ENCODE measurements at places on chromosomes 16 and 17.

DNA sequence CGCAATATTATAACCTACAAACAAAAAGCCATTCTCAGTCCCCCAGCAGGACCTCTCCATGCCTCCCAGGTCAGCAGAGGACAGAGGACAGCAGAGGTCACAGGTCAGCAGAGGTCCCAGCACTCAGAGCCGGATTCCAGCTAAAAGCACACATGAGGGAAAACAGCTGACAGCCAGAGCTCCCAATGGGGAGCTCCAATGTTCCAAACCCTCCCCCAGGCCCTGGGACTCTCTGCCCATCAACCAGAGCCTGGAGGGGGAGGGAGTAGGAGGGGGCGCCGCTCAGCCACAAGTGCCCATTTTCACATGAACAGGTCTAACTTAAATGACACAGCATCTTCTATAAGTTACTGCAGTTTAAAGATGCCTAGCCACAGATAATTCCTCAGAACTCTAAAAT, 77.5 kb downstream of the ANKRD11 start:
- no peak for DNase-seq

GRCh38 chr17:83189044-83190003, 109.9 kb downstream of the METRNL start:
- DNase-seq = no peak

DNA sequence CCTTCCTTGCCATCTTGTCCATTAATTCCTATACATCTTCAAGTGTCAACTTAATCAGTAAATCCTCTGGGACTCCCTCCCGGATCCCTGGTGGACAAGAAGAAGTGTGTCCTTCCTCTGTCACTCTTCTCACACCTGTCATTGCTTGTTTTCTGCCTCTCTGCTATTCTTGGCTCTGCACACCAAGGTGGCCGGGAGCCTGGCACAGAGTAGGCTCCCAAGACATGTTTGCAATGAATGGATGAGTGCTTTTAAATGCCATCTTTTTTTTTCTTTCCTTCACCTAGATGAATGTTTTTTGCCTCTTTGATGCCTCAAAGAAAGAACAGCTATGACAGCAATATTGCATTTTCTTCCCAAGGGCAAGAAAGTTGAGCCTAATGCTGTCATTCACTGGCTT, 58.0 kb upstream of the CLEC18A start:
- no peak for DNase-seq

DNA sequence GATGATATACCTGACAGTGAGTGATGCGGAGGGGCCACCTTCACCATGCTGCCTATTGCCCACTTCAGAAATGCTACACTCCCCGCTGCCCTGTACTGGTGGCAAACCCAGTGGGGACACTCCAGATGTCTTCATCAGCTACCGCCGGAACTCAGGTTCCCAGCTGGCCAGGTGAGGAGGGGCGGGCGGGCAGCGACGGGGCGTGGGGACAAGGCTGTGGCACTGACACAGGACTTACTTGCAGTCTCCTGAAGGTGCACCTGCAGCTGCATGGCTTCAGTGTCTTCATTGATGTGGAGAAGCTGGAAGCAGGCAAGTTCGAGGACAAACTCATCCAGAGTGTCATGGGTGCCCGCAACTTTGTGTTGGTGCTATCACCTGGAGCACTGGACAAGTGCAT, 16.6 kb downstream of the SARM1 start:
- DNase-seq = no peak

DNA sequence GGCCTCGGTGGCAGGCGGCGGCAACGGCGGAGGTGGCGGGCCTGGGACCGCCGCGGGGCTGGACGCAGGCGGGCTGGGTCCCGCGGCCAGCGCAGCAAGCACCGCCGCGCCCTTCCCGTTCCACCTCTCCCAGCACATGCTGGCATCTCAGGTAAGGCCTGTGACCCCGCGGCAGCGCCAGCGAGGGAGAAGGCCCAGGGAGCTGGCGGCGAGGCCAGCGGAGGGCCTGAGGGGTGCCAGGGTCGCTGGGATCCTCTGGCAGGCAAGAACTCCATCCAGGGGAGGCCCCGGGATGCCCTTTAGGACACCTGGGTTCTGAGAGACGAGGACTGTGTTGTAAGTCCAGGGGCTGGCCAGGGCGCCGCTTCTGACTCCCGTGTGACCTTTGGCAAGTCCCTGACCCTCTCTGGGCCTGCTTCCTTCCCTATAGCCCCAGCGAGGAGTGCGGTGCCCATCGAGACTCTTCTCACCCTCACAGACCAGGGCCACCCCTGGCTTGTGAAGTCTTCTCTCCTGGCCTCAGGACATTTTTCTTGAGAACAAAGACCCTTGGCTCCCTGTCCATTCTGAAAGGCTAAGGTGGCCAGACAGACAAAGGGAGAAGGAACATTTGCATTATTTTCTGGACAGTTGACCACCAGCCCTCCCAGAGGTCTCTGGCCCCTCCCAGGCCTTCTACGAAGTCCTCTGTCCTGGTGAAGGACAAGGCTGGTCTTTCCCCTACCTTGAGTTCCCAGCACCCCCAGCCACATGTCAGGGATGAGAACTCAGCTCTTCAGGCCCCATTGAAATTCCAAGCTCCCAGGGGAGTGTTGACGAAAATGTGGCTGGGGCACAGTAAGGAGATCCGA, 6.3 kb downstream of the TBX2 start:
- no peak for DNase-seq

DNA sequence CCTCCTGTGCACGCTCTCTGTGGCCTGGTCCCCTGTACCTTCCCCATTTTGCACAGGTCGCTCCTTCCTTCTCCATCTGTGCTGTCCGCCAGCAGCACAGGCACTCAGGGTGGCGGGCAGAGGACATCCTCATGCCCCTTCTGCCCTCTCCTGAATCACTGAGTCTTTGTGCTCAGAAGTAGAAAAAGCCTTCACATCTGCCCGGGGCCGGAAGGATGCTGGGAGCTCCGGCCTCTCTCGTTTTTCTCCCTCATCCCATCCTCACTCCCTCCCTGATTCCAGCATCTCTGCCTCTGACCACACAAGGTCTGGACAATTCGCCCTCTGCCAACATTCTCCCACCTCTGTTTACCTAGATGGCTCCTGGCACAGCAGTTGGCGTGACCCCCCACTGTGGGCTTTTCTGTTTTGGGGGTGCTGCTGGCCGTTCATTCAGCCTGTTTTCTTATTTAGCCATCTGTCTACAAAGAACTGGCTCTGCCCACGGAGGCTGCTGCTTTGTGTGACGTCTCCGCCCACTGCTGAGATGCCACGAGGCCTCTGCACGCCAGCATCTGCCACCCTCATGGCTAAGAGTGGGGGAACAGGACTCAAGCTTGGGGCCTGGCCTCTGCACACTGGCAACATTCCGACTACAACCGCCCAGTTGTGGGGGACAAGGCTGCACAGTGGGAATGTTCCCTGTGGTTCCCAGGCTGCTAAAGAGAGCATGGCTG, 36.7 kb downstream of the SEC14L5 start:
- no peak for DNase-seq

GRCh38 chr16:72620853-72621252, 427.1 kb downstream of the ZFHX3 start:
- no peak for DNase-seq

GRCh38 chr16:5019775-5020174, 14.0 kb downstream of the NAGPA start:
- DNase-seq = no peak

DNA sequence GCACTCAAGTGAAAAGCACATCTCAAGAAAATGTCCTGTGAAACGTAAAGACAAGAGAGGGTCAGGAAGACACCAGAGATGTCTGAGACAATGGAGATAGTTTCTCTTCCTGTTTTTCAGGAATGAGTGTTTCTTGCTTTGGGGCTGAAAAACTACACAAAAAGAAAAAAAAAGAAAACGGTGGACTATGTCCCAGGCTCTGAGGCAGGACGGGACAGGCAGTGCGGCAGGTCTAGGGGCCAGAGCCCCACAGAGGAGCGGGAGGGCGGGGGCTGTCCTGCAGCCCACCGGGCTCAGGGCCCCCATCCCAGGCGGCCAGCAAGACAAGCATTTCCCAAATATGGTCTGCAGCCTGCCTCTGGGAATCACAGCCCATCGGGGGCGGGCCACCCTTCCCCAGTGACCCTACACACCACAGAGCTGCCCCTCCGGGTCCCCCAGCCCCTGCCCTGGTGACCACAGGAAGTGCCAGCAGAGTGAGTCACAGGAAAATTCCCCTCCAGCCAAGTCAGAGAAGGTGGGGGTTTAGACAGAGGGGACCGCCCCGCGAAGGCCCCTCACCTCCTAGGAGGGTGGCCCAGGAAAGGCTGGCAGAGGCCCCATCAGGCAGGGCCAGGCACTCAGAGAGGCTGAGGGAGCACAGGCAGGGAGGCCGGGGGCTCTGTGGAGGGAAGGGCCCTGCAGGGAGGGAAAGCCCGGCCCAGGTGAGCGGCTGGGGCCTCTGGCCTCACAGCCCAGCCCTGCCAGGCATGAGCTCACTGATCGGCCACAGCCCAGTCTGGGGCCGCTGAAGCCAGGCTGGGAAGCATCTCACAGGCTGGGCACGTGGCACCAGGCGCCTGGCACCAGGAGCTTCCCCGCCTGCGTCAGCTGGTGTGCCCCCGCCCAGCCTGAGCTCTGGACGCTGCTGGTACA, 6.3 kb downstream of the BCAR1 start:
- peak; percentile 89 for DNase-seq

DNA sequence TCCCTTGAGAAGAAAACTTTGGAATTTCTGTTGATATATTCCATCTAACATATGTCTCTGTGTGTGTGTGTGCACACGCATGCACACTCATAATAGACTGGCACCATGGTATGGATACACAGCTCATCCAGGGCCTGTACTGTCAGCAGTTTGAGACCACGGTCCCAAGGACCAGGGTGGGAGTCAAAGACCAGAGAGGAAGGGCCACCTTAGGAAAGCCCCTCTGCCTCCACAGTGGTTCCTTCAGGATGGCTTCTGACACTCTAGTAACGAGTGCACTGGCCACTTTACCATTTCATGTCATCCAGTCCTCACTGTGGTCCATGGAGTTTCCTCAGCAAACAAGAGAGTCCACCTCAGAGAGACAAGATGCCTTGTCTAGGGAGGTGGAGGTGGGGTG, 81.8 kb downstream of the PLD6 start:
- DNase-seq = no peak

DNA sequence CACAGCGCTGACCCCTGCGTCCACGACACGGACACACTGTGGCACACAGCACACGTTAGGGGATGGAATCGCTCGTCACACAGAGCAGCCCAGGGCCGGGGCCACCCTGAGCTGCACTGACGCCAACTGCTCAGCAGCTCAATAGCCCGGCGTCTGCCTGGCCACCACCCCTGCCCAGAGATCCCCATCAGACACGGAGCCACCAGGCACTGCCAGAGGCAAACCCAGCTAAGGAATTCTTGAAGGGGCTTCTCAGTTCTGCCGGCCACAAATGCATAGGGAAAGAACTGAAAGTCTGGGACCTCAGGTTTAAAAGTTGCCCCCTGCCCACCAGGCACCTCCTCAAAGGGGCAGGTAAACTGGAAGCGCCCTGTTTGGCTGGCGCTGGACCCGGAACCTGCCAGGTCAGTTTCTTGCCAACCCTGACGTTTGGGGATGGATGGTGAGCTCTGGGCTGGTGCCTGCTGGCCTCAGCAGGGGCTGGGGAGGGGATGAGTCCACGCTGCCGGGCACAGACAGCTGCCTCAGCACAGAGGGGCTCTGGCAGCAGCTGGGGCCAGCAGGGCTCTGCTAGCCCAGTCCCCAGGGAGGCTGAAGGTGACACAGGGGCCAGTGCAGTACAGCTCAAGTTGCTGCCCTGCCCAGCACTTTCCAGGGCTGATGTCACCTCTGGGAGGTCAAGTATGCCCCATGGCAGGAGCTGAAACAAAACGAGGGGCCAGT, 33.2 kb downstream of the TIMM22 start:
- DNase-seq = no peak

- no peak for DNase-seq
These were observed 27.2 kb downstream of the MAP3K14 start for GRCh38 chr17:45289301-45290268.

DNA sequence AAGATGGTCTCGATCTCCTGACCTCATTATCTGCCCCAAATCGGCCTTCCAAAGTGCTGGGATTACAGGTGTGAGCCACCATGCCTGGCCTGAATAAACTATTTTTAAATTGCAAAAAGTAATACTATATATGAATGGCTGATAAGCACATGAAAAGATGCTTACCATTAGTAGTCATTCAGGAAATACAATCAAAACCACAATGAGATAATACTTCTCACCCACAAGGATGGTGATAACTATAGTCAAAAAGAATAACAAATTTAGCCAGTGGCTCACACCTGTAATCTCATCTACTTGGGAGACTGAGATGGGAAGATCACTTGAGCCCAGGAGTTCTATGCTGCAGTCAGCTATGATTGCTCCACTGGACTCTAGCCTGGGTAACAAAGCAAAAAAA, 2.4 kb upstream of the TACO1 start:
- DNase-seq = no peak

DNA sequence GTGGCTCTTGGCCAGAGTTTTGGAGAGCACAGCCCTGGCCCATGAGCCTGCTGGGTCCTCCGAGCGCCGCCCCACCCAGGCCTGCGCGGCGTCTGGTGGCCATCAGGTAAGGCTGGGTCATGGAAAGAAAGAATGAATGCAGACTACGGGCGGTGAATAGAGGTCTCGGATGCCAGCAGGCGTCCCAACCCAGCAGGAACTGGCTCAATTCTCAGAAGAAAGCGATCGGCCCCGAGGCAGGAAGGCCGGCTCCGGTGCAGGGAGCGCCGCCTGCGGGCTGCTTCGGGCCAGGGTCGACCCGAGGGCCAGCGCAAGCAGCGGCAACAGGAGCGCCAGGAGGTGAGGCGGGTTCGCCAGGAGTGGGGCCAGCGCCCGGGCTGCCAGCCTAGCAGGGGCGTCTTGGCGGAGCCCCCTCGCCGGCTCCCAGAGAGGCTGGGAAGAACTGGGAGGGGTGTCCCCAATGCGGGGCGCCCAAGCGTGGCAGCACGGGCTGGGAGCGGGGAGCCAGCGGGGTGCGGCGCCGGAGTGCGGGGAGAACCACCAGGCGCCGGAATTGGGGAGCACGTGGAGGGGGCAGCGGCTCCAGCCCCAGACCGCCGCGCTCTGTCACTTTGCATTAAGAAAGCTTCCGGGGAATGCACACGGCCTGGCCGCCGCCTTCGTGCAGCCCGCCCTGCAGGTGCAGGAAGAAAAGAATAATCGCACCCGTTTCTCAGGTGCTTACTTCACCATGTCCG, 7.1 kb upstream of the TMC5 start:
- DNase-seq = no peak

GRCh38 chr16:68478526-68479250, 30.4 kb upstream of the SMPD3 start:
- no peak for DNase-seq

- DNase-seq = no peak
These were observed 2.9 kb upstream of the AOC3 start for GRCh38 chr17:42848093-42848492.

DNA sequence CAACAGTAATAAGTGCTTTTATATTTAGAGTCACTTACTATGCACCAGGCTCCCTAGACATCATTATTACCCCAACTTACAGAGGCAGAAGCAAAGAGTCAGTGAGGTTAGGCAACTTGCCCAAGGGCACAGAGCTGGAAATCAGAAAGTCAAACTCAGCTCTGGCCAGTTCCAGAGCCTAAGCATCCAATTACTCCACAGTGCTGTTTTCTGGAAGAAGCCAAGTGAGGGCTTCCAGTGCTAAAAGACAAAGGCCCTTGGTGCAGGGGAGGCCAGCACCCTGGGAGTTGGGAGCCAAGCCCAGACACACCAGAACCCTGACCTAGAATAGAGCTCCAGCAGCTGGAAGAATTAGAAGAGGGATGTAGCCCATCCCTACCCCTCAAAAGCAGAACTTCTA, 40.2 kb downstream of the C17orf67 start:
- no peak for DNase-seq

All from SW 1271 (cell line).